ENCODE measurements at places on chromosomes 2 and 18. TPM values are rescaled to one million over a fixed set of nuclear protein-coding genes. Genes with fewer than 3 reads are reported as not detected.

- no peaks in the 10 kb centered on the region for H3K4me1 ChIP-seq
- peaks cover 7% of the 10 kb centered on the region for H3K27me3 ChIP-seq
- DNase-seq: no peak
- no peak overlapping the region for H3K27ac ChIP-seq
These were observed 56.9 kb downstream of the E2F6 start for GRCh38 chr2:11408959-11409571.

DNA sequence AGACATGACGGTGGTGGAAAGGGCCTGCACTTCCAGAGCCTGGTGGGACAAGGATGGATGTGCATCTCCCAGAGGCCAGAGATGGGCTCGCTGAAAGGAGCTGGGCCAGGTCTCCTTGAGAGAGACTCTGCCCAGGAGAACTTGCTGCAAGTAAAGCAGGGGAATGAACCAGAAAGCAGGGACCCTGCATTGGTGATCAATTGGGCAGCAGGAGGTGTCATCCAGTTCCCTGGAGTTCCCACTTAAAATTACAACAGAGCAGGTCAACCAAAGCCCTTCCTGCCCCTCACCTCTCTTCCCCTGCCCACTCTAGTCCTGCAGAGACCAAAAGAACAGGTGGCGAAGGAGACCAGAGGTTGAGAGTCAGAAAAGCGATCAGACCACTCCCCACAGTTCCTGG, 69.7 kb upstream of the CAB39 start:
- no peak for DNase-seq
- H3K27me3 ChIP-seq: no peaks in the 10 kb centered on the region
- H3K4me1 ChIP-seq: peaks cover 35% of the 10 kb centered on the region

PXDN gene
- 1.8 TPM for total RNA-seq

DNA sequence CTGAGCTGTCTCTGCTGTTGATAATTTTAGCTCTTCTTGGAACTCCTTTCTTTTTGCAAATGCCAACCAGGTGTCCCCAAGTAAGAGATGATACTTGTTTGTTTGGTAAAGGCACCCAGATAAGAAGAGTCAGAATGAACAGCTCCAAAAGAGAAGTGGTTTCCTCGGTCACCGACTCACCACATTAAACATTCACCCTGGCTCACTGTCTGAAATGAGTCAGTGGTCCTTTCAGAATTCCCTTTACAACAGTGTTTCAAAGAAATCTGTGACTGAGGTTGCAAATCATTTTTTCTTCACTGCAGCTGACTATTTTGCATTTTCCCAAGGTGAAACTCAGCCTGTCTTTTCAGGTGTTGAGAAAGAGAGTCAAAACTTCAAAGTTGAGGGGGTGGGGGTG, 16.2 kb upstream of the CXCR4 start:
- peak overlapping the region; percentile 92 for H3K4me3 ChIP-seq
- peak; percentile 81 for DNase-seq
- peaks cover 24% of the 10 kb centered on the region for H3K27me3 ChIP-seq

HOXD1 gene
- not detected for total RNA-seq

DTNA gene
- total RNA-seq: 0.84 TPM

DNA sequence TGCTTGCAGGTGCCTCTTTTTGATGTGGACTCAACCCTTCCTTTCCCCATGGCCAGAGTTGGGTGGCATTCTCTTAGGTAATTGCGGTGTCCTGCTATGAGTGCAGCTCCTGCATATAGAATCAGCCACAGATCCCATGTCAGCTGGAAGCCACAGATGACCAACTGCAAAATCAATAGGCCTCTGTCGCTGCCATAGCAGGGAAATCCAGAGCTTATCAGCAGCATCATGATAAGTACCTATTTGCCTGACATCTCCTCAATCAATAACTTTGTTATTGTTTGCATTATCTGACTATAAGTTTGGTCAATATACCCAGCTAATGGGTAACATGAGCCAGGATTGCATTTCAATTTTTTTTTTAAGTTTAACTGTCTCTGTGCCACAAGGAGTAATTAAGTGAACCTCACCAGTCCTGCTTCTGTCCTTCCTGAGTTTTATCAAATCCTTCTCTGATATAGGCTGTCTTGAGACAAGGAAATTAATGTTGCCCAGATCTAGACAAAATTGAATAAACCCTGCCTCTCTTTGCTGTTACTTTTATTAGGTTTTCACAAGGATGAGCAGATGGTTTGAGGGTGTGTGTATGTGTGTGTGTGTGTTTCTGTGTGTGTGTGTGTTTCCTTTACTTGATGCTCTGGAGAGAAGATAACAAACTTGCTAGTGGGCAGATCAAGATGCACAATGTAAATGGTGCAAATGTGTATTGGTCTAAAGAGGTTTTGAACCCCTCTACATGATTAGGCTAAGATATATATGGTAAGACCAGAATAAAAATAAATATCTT, 59.6 kb upstream of the CREB1 start:
- H3K27ac ChIP-seq: no peak overlapping the region
- DNase-seq: no peak
- no peaks in the 10 kb centered on the region for H3K36me3 ChIP-seq
- H3K4me1 ChIP-seq: peaks cover 35% of the 10 kb centered on the region
- no peak overlapping the region for H3K4me3 ChIP-seq

EVX2 gene
- total RNA-seq: not detected

DNA sequence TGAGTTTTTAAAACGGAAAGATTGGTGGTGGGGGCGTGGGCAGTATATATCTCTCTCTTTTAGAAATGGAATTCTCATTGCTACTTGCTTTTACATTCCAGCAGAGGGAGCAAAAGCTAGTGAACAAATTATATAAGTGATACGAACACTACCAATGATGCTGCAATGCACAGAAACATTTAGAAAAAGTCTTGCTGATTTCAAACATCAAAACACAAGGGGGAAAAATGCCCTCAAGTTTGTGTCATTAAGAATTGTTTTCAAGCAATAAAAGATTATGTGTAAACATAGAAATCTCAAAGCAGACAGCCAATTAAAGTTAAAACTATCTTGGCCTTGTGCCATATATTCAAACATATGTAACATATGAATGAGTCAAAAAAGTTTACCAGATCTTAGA, 296.3 kb upstream of the KCNJ3 start:
- no peaks in the 10 kb centered on the region for H3K36me3 ChIP-seq
- no peak for DNase-seq

- peaks cover 19% of the 10 kb centered on the region for H3K27me3 ChIP-seq
- H3K27ac ChIP-seq: no peak overlapping the region
- no peaks in the 10 kb centered on the region for H3K4me1 ChIP-seq
- peak; percentile 36 for DNase-seq
These were observed 185.3 kb upstream of the ATP5MC3 start for GRCh38 chr2:175366815-175367214.

- no peak for DNase-seq
- no peak overlapping the region for H3K4me3 ChIP-seq
- H3K27ac ChIP-seq: no peak overlapping the region
- H3K36me3 ChIP-seq: no peaks in the 10 kb centered on the region
These were observed 89.8 kb downstream of the TGOLN2 start for GRCh38 chr2:85237849-85238565.

KCNIP3 gene
- not detected for total RNA-seq

ERMN gene
- total RNA-seq: 2.8 TPM

DNA sequence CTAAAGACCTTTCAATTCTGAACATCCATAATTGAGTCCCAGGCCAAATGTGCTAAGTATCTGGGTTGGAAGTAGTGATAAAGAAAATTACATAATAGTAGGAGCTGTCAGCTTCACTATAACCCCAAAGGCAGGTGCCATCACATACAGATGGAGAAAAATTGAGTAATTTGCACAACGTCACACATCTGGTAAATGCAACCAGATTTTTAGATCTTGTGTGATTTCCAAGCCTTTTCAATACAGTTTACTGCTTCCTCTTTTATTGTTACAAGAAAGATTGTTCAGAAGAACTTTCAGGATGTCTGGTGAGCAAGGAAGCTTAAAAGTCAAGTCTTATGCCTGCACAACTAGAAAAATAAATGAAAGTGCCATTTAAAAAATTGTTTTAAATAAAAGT, 62.3 kb downstream of the UBE2E3 start:
- H3K27me3 ChIP-seq: no peaks in the 10 kb centered on the region
- H3K4me3 ChIP-seq: no peak overlapping the region
- peaks cover 23% of the 10 kb centered on the region for H3K4me1 ChIP-seq
- no peak overlapping the region for H3K27ac ChIP-seq
- DNase-seq: no peak

NOSTRIN gene
- total RNA-seq: not detected

RGPD6 gene
- 8.6 TPM for total RNA-seq

KCMF1 gene
- 115 TPM for total RNA-seq

LIMS3 gene
- total RNA-seq: 0.17 TPM

NEU2 gene
- not detected for total RNA-seq

SMAD7 gene
- total RNA-seq: 14.9 TPM

FABP1 gene
- total RNA-seq: not detected

GRCh38 chr2:43028188-43028587, 198.2 kb downstream of the ZFP36L2 start:
- H3K4me3 ChIP-seq: no peak overlapping the region
- H3K27ac ChIP-seq: no peak overlapping the region
- H3K27me3 ChIP-seq: no peaks in the 10 kb centered on the region
- peaks cover 23% of the 10 kb centered on the region for H3K4me1 ChIP-seq
- H3K36me3 ChIP-seq: no peaks in the 10 kb centered on the region

GRCh38 chr2:81283081-81283480, 978.5 kb upstream of the LRRTM1 start:
- H3K4me1 ChIP-seq: no peaks in the 10 kb centered on the region
- no peak overlapping the region for H3K27ac ChIP-seq
- no peak overlapping the region for H3K4me3 ChIP-seq
- no peaks in the 10 kb centered on the region for H3K36me3 ChIP-seq
- no peak for DNase-seq

DNA sequence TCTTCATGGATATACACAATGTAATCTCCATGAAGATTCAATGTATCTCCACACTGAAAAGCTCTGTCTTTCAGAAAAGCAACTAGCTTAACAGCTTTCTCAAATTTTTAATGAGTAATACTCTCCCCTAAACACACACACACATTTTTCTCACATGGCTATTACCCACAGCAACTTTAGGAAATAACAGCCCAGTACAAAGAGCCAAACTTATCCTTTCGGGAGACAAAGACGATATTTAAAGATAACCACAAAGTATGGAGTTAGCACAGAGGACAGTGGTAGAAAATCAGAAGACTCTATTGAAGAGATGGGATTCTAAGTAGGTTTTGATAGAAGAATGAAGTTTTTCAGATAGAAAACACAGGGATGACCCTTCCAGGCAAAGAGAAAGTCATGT, 394.9 kb upstream of the TRIB2 start:
- no peak for DNase-seq
- no peaks in the 10 kb centered on the region for H3K27me3 ChIP-seq
- peaks cover 8% of the 10 kb centered on the region for H3K4me1 ChIP-seq
- no peak overlapping the region for H3K27ac ChIP-seq
- H3K4me3 ChIP-seq: no peak overlapping the region

- DNase-seq: no peak
- no peaks in the 10 kb centered on the region for H3K27me3 ChIP-seq
- H3K36me3 ChIP-seq: no peaks in the 10 kb centered on the region
- no peak overlapping the region for H3K27ac ChIP-seq
- no peaks in the 10 kb centered on the region for H3K4me1 ChIP-seq
These were observed 900.5 kb upstream of the CRIM1 start for GRCh38 chr2:35454966-35455638.

DNA sequence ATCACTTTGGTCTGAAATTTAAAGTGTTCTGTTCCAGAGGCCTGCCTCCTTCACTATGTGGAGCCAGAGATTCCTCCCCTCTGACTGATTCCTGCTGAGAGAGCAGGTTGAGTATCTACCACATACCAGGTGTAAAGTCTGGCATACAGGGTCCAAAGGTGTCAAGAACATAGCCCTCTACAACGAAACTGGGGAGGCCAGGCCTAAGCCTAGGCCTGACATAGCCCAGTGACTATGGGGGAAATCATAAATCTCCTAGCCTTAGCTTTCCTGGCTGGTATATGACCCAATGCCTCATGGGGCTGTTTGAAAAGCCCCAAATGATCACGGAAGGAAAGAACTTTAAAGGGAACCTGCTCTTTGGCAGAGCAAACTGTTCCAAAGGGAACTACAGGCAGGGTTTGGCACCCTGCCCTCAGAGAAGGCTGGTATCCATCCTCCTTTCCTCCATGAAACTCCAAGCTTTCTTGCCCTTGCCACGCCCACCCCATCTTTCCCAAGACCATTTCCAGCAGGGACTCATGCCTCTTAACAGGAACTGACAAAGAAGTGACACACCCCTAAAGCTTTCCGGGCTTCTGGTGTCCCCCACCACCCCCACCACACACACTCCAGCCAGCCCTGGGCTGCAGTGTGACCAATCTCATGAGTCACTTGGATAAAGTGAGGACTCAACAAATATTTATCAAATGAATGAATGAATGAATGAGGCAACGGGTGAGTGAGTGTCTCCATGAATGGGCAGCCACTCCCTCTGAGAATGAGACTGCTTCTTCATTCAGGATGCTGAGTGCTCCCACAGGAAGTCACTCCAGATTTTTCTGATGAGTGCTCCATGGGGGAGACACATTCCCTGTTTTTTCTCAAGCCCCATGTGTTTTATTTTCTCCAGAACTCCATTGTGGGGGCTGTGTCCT, 114.5 kb upstream of the STPG4 start:
- no peaks in the 10 kb centered on the region for H3K27me3 ChIP-seq
- no peak overlapping the region for H3K27ac ChIP-seq

- no peak for DNase-seq
- no peak overlapping the region for H3K4me3 ChIP-seq
- no peak overlapping the region for H3K27ac ChIP-seq
These were observed 13.7 kb downstream of the ADRA2B start for GRCh38 chr2:96102596-96103186.

- no peaks in the 10 kb centered on the region for H3K36me3 ChIP-seq
- no peak overlapping the region for H3K4me3 ChIP-seq
- H3K27ac ChIP-seq: no peak overlapping the region
- peaks cover 5% of the 10 kb centered on the region for H3K4me1 ChIP-seq
- H3K27me3 ChIP-seq: no peaks in the 10 kb centered on the region
- DNase-seq: no peak
These were observed 984.5 kb downstream of the TSN start for GRCh38 chr2:122739732-122740593.

GRCh38 chr2:9141091-9141667, 65.4 kb upstream of the ASAP2 start:
- H3K36me3 ChIP-seq: no peaks in the 10 kb centered on the region
- no peaks in the 10 kb centered on the region for H3K4me1 ChIP-seq
- no peak for DNase-seq
- no peak overlapping the region for H3K27ac ChIP-seq

DNA sequence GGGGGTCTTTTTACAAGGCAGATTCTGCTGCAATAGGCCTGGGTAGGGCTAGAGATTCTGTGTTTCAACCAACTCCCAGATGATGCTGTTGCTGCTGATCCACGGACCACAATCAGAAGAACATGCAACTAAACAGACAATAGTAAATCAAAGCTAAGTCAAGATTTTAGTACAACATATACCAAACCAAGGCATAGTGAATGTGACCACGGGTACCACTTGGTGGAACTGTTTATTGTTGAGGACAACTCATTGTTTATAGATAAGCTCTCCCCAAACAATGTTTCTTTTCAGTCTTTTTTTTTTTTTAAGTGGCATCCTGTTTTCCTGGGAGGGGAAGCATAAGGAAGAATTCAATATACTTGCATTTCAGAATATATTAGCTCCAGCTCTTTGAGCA, 36.0 kb upstream of the DARS1 start:
- H3K27ac ChIP-seq: no peak overlapping the region
- DNase-seq: no peak
- H3K36me3 ChIP-seq: no peaks in the 10 kb centered on the region
- H3K4me1 ChIP-seq: peaks cover 15% of the 10 kb centered on the region
- H3K27me3 ChIP-seq: no peaks in the 10 kb centered on the region
- no peak overlapping the region for H3K4me3 ChIP-seq

TNFRSF11A gene
- 13.7 TPM for total RNA-seq

ACYP2 gene
- total RNA-seq: 10.8 TPM

All from activated T-cell treated with anti-CD3 and anti-CD28 coated beads, Interleukin-2, amount 50 U/mL, for 72 hours (primary cell).